ENCODE measurements at places on chromosomes 16 and 17.

GRCh38 chr17:59844884-59845594 is 47.7 kb downstream of the TUBD1 start:
- peak; percentile 80 for DNase-seq

DNA sequence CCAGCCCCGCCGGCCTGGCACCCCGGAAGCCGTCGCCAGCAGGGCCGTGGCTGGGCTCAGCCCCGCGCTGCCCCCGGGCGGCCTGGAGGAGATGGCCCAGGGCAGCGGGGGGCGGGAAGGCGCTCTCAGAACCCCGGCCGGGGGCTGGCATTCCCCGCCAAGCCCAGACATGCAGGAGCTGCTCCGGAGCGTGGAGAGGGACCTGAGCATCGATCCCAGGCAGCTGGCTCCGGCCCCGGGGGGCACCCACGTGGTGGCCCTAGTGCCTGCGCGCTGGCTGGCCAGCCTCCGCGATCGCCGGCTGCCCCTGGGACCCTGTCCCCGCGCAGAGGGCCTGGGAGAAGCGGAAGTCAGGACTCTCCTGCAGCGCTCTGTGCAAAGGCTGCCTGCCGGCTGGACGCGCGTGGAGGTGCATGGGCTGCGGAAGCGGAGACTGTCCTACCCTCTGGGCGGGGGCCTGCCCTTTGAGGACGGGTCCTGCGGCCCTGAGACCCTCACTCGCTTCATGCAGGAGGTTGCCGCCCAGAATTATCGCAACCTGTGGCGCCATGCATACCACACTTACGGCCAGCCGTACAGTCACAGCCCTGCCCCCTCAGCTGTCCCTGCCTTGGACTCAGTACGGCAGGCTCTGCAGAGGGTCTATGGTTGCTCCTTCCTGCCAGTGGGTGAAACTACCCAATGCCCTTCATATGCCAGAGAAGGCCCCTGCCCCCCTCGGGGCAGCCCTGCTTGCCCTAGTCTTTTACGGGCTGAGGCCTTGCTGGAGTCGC is 551 bp downstream of the WDR81 start:
- DNase-seq = no peak

- DNase-seq = no peak
Observed at GRCh38 chr17:74745548-74746177, 2.8 kb upstream of the NHERF1 start.

DNA sequence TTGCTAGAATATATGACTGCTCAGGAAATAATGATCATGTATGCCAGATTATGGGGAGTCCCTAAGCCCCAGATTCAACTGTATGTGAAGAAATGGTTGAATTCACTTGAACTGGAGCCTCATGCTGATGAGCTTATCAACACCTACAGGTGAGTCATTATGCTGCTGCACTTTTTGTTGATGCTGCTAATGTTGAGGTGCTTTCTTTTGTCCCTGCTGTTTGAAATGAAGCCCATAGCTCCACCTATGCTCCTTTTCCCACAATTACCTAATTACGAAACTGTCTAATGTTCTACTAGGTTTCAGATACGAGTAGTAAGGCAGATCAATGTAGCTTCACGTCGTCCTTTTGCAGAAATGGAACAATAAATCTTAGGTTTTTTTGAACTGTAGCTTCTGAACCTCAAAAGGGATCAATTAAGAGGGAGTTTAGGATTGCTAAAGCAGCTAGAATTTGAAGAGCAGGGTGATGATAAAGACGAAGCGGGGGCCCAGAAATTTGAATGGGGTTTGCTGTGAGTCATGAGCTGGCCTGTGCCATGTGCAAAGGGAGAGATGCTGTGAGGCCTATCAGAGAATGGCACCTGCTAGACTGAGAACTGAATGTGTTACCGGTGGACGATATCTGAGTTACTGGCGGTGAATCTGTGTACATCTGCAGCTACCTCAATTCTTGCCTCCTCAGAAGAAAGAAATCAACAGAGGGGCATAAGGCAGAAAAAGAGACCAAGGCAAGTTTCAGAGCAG is 6.1 kb upstream of the UQCRC2 start:
- DNase-seq = no peak

DNA sequence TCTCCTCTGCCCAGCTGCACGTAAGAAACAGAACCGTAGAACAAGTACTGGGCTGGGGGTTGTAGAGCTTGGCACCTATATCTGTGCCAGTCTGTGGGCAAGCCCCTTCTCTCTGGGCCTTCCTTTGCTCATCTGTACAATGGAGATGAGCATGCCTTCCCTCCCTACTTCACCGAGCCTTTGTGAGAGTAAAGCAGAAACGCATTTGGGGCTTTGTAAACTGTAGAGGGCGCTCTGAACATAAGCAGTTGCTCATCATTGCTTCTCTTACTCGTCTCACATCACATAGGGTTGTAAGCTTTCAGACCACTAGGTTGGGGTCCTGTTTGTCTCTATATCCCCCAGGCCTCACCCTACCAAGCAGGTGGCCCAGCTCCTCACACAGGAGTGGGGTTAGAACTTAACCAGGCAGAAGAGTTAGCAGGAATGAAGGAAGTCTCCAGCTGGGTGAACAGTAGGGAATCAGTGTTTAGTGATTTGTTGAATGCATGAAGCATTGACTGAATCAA is 15.1 kb downstream of the SAMD14 start:
- peak; percentile 79 for DNase-seq

GRCh38 chr17:65017207-65017774 is 39.2 kb downstream of the GNA13 start:
- no peak for DNase-seq

GRCh38 chr17:76547183-76547641 is 7.4 kb downstream of the PRCD start:
- peak; percentile 64 for DNase-seq

DNA sequence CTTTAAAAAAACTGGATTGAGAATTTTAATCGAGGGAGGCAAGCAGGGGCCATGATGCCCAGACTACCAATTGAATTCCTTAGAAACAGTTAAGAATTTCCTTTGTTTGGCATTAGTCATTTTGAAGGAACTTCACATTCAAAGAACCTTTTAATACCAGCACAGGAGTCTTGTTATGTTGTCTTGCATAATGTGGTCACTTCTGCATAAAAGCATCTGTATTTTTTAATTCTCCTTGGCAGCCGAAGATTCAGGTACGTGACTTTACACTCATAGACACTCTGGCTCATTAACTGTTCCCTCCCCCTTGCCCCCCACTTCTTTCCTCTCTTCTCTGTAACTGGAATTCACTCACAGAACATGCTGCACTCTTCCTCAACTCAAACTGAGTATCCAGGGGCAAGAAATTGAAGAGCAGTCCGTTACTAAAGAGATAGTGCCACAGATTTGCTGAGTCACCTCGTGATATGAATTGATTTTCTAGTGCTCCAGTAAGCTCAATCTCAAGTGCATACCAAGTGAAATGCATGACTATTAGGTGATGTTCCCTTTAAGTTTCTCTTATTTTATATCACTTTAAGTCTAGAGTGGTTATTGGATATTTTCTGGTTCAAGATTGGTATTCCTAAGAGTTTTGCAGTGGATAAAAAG is 572.2 kb upstream of the SOX9 start:
- DNase-seq = no peak

- no peak for DNase-seq
Observed at GRCh38 chr16:81729451-81729850, 49.6 kb upstream of the PLCG2 start.

DNA sequence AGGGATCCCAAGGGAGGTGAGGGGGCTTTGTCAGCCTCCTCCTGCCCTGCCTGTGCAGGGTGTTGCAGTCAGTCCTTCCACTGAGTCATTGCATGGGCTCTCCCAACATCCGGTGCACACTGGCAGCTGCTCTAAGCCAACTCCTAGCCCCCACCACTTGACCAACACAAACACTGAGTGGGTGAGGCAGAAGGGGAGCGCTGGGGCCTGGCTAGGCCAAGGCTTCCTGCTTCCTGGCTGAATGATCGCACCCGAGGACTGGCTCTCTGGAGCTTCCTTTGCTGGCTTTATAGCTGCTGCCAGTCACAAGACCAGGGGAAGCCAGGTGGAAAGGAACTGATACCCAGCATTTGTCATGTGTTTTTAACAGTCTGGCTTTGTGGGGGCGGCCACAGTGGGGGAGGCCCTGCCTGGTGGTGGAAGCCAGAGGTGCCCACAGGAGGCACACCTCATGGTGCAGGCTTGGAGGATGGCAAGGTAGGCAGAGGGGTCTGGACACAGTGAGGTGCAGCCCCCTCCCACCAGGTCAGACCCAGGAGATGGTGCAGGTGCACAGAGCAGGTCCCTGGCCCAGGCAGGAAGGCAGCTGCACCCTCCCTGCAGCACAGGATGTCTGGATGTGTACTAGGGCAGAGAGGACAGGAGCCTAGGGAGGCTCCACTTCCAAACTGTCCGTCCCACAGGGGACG is 6.8 kb downstream of the MPG start:
- peak; percentile 96 for DNase-seq

DNA sequence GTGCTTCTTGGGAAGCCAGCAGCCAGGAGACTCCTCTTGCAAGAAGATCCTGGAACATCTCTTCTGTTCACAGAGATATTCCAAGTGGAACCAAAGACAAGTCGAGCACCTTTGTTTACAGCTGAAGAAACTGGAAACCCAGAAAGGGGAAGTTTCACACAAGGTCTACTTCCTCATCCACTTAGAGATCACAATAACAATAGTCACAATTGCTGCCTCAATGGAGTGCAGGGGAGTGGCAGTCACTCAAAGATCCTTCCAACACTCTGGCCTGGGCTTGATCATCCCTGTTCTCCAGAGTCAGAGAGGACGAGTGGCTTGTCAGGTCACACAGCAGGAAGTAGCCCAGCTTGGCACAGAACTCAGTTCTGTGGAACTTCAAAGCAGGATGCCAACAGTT is 46.9 kb upstream of the SIAH1 start:
- no peak for DNase-seq
